ENCODE measurements at places on chromosomes 2 and 18.
A peak's percentile ranks its signal among the peaks of the same experiment; 100 is the strongest.

GRCh38 chr2:232372231-232373208 is 6.0 kb upstream of the ALPP start:
- no peak for DNase-seq

DNA sequence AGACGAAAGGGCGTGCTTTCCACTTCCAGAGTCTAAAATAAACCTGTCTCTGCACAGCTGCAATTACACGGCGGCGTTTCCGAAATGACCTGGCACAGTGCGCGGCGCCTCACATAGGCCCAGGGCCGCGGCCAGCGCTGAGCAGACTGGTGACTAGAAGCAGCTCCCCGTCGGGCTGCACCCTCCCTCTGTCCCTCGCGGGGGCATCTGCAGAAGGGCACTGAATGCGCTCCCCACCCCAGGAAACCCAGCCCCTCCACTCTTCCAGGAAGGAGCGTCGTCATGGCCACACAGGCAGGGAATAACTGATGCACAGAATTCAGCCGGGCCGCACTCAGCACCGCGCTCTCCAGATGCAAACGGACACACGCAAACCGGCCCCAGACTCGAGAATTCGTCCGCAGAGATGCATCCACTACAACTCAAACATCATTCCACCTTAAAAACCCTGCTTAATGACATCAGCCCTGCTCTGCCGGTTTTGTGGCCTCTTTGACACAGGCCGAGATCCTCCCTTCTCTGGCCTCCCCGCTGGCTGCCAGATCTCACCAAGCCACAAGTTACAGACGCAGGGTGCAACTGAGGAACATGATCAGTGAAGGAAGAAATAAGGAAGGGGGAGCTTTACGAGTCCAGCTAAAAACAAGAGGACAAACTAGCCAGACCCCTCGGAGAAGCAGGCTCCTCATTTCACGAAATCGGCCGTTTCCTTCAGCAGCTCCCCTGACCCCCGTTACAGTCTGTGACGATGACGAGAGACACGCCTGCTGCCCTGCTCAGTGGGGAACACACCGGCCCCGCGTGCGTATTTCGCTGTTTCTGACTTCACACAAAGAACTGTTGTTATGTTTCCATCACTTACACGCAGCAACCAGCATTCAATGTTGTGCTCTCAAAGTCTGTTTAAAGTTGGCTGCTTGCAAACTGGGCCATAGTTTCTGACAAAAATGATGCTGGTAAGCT is 40.2 kb downstream of the MBP start:
- no peak for DNase-seq

- no peak for DNase-seq
Measured at GRCh38 chr2:143375384-143375880, 246.2 kb downstream of the ARHGAP15 start.

DNA sequence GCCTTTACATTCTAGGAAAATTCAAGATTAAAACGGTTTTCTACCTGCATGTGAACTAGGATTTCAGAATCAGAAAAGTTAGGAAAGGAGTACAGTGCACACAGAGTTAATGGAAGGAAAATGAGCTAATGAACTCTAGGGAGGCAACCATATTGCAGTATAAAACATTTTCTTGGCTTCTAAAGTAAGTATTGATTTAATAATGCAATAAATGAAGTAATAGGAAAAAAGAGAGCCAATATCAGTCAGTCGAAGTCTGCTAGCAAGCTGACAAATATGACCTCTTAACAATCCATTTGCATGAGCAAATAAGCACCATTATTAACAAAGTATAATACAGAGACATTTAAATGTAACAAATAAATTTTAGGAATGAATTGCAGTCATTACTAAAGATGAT is 80.2 kb upstream of the COL3A1 start:
- DNase-seq = no peak

DNA sequence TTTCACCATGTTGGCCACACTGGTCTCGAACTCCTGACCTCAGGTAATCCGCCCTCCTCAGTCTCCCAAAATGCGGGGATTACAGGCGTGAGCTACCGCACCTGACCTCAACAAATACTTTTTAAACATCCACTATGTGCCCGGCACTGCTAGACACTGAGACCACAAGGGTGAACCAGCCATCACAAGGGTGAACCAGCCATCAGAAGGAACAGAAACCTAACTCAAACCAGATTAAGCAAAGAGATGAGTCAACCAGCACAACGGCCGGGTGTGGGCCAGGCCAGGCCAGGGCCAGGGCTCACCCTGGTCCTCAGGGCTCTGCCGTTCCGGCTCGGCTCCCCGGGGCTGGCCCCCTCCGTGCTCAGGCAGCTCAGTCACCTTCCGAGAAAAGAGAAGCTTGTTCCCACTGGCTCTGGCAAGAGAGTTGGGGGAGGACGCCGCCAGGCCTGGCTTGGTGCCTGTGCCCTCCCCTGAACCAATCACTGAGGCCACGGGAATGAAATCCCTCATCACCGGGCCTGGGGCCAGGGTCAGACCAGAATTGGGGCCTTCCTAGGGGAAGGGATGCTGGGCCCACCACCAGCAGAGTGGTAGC is 4.4 kb downstream of the TEX44 start:
- DNase-seq = peak; percentile 63

GRCh38 chr18:61896757-61897156 is 4.0 kb upstream of the RNF152 start:
- DNase-seq = no peak

Measured in GM10248 (cell line).